Vagina (tissue), 2 donors: ENCODE measurements at places on chromosomes 16 and 17.

DNA sequence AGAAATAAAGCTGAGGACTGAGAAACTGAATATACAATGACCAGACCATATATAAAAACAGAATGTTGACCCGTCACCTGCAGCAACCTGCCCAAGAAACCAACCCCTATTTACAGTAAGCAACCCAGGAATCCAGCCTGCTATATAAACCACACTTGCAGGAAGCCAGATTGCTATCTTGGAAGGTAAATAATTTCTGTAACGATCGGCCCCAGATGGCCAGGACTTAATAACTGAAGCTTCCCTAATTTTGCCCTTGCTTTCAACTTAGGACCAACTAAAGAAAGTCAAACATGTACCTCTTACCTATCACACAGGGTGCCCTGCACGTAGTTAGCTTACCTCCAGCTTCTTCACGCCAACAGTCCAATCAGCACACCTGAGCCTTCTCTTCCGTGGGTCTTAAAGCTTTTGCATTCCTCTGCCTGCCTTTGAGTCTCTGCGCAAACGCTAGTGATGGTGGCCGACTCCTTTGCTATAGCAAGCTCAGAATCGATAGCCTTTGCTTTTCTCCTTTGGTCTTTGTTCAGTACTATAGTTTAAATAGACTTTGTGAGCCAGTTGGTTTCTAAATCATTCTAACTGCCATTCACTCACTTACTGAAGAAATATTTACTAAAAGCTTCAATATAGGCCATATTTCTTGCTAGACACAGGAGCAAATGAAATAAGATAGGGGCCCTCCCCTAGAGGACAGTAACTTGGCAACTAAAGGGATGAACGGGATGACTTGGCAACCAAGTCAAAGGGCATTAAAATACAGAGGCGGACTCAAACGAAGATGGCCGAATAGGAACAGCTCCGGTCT lies 31.3 kb downstream of the MPHOSPH6 start:
- H3K4me1 ChIP-seq, result no peaks in the 10 kb centered on the region
- no peaks in the 10 kb centered on the region for H3K36me3 ChIP-seq
- no peaks in the 10 kb centered on the region for H3K27me3 ChIP-seq
- H3K4me3 ChIP-seq, result no peak overlapping the region
- no peak for DNase-seq

GRCh38 chr17:67328026-67328425 lies 38.4 kb downstream of the PSMD12 start:
- no peak overlapping the region for H3K4me3 ChIP-seq
- H3K27ac ChIP-seq, result no peak overlapping the region
- no peaks in the 10 kb centered on the region for H3K36me3 ChIP-seq
- no peak for DNase-seq

GRCh38 chr16:53809088-53809932 lies 105.4 kb downstream of the FTO start:
- DNase-seq, result no peak
- H3K4me3 ChIP-seq, result no peak overlapping the region
- H3K36me3 ChIP-seq, result no peaks in the 10 kb centered on the region
- no peak overlapping the region for H3K27ac ChIP-seq
- no peaks in the 10 kb centered on the region for H3K4me1 ChIP-seq
- H3K27me3 ChIP-seq, result no peaks in the 10 kb centered on the region

DNA sequence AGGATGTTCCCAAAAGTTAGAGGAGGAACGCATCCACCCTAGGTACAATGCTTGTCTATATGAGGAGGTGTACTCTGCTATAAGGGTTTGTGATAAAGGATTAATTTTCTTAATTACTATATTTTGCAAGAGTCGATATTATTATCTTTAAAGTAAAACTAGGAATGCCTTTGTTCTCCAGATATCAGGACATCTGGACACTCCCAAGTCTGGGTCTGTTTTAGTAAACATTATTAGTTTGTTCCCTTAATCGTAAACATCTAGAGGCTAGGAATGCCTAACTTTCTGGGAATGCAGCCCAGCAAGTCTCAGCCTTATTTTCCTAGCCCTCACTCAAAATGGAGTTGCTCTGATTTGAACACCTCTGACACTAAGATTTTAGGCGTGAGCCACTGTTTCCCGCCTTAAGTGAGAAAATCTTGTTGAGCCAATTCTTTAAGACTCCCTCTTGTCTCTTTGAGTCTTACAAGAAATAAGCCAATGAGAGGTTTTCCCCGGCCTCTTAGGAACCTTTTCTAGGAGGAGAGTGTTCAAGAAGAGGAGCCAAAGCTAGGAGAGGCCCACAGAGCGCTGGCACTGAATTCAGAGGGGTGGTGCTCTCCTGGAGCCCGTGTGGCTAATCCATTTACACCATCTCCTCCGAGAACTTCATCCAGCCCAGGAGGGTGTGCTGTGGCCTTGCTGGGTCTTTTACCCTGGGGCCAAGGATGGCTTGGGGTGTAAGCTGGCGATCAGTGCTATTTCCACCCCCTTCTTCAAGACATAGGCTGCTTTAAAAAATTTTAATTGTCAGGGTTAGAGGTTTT lies 40.9 kb downstream of the SMARCE1 start:
- no peak overlapping the region for H3K4me3 ChIP-seq
- H3K27ac ChIP-seq, result no peak overlapping the region
- no peaks in the 10 kb centered on the region for H3K27me3 ChIP-seq
- DNase-seq, result no peak

- no peak overlapping the region for H3K27ac ChIP-seq
- peak; percentile 49 for DNase-seq
- no peaks in the 10 kb centered on the region for H3K4me1 ChIP-seq
- H3K4me3 ChIP-seq, result no peak overlapping the region
- H3K27me3 ChIP-seq, result no peaks in the 10 kb centered on the region
Observed at GRCh38 chr17:22507823-22508222, 815.5 kb downstream of the KCNJ18 start.

DNA sequence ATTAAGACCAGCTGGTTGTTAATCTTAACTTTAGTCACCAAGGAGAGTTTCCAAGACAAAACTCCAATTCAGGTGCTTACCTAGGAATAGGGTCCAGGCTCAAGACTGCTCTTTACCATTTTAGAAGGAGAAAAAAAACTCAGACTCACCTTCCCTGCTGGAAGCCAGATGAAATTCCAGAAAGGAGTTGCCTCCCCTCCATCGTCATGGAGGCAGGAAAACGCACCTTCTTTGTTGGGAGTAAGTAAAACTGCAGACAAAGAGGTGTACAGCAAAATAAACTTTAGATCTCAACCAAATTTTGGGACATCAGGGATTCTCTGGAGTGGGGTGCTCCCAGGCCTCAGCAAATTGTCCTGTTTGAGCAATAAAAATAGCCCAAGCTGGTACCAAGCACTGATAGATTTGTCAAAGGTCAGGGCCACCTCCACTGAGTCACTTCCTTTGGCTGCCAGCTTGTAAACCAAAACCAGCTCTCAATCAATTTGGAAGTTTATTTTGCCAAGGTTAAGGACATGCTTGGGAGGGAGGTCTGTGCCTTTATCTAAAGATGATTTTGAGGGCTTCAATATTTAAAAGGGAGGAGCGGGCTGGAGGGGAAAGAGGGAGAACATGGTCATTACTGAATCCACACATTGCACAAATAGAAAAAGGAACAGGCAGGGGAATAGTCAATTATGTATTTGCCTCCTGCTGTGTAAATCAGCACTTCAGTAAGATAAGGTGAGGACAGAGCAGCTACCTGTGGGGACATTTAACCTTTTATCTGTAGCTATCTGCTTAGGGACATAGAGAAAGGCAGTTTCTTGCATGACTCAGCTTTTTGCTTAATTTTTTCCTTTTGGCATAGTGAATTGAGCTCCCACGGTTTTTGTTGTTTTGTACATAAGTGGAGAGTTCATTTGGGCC lies 1.5 kb upstream of the ALDH3A2 start:
- DNase-seq, result no peak
- peak overlapping the region; percentile 92 for H3K27ac ChIP-seq
- H3K27me3 ChIP-seq, result no peaks in the 10 kb centered on the region
- peak overlapping the region; percentile 90 for H3K4me3 ChIP-seq

DNA sequence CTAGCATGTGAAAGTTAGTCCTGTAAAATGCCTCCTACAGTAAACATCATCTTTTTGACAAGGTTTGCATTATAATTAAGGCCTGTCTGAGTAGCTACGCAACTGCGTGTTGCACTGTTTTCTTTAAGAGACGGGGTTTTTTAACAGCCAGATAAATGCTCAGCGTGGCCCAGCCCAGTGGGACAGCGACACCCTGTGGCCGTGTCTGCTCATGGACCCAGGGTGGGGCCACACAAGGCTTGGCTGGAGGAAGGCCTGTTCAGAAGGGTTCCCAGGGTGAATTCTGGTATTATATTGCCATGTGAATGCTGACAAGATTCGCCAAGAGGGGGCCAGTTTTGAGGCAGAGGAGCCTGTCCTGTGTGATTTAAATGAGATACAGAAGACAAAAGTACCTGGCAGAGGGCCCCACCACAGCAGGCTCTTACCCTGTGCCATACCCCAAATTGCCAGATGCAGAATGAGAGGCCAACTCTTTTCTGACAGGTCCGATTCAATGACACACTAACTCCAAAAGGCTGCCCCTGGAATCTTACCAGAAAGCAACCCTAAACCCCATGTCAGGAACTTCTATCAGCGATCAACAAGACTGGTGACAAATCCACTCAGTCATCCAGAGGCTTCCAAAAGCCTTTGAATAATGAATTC lies 65.9 kb upstream of the IRX6 start:
- peak; percentile 58 for DNase-seq
- H3K4me3 ChIP-seq, result no peak overlapping the region
- H3K36me3 ChIP-seq, result no peaks in the 10 kb centered on the region
- H3K27me3 ChIP-seq, result no peaks in the 10 kb centered on the region
- H3K4me1 ChIP-seq, result no peaks in the 10 kb centered on the region

GRCh38 chr17:48597778-48598631 lies 4.4 kb upstream of the HOXB5 start:
- DNase-seq, result no peak
- peaks cover 1% of the 10 kb centered on the region for H3K27me3 ChIP-seq
- no peak overlapping the region for H3K27ac ChIP-seq
- H3K4me1 ChIP-seq, result peaks cover 43% of the 10 kb centered on the region
- peak overlapping the region; percentile 42 for H3K4me3 ChIP-seq

- H3K27me3 ChIP-seq, result no peaks in the 10 kb centered on the region
- DNase-seq, result no peak
- H3K27ac ChIP-seq, result peak overlapping the region; percentile 96
- H3K4me3 ChIP-seq, result peak overlapping the region; percentile 9
- H3K4me1 ChIP-seq, result peaks cover 72% of the 10 kb centered on the region
- H3K36me3 ChIP-seq, result no peaks in the 10 kb centered on the region
Observed at GRCh38 chr16:2121853-2122252, 13.8 kb downstream of the PKD1 start.

DNA sequence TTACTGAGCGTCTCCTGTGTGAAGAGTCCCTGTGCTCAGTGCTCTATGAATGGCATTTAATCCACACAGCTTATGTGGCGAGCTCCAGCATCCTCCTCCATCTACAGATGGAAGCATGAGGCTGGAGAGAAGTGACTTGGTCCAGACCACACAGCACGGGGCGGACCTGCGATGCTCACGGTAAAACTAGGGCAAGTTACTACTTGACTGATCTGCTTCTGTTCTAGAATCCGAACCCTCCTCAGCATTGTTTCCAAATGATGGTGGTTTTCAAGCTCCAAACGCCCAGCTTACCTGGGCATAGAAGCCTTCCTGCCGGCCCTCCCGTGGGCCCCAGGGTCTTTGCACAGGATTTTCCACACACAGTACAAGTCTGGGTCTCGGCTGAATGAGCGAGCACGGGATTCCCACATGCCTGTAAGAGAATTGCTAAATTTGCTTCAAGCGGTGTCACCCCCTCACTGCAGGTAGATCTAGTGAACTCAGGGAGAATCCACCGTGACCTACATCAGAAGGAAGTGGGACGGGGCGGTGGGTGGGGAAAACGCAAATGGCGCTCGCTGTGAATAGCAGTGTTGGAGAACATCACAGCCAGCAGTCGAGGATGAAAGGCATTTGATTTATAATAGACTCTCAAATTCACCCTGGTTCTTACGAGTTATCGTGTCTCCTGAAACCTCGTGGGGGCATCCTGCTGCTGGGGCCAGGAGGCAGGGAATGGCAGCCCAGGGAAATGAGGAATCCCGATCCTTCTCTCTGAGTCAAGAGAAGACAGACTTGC lies 101.1 kb downstream of the CMIP start:
- H3K27ac ChIP-seq, result no peak overlapping the region
- DNase-seq, result no peak
- H3K27me3 ChIP-seq, result no peaks in the 10 kb centered on the region
- no peak overlapping the region for H3K4me3 ChIP-seq
- no peaks in the 10 kb centered on the region for H3K36me3 ChIP-seq
- H3K4me1 ChIP-seq, result peaks cover 54% of the 10 kb centered on the region

GRCh38 chr17:4836221-4836620 lies 3.1 kb downstream of the MINK1 start:
- H3K36me3 ChIP-seq, result no peaks in the 10 kb centered on the region
- H3K4me1 ChIP-seq, result peaks cover 73% of the 10 kb centered on the region
- no peak overlapping the region for H3K4me3 ChIP-seq
- DNase-seq, result no peak

GRCh38 chr17:61723914-61724313 lies 132.9 kb upstream of the NACA2 start:
- no peak overlapping the region for H3K4me3 ChIP-seq
- no peaks in the 10 kb centered on the region for H3K4me1 ChIP-seq
- no peaks in the 10 kb centered on the region for H3K36me3 ChIP-seq
- H3K27me3 ChIP-seq, result no peaks in the 10 kb centered on the region
- no peak overlapping the region for H3K27ac ChIP-seq

DNA sequence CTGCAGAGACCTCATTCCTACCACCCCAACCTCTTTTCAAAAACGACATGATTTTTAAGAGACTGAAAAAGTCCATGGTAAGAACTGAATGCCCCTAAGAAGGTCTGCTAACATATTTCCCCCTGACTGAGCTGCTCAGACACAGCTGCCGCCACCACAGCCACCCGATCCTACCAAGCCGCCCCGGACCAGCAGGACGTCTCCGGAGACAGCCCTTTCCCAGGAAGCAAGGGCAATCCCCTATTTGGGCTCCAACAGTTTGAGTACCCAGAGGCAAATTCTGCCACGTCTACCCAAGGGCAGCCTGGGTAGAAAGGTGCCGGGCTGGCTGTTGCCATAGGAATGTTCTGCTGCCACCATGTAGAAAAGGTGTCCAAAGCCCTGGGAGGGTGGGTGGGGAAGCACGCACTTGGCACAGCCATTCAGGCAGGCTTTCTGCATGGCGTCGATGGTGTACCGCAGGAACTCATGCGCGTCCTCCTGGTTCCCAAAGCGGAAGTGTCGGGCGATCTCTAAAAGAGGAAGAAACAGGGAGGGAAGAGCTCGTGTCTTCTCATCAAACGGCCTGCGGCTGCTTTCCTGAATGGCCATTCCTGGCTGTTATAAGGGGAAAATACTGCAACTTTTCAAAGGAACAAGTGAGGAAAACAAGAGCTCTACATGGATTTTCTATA lies 13.6 kb downstream of the USP36 start:
- H3K27me3 ChIP-seq, result no peaks in the 10 kb centered on the region
- DNase-seq, result no peak
- peak overlapping the region; percentile 42 for H3K27ac ChIP-seq
